ENCODE measurements at places on chromosomes 2 and 18.

DNA sequence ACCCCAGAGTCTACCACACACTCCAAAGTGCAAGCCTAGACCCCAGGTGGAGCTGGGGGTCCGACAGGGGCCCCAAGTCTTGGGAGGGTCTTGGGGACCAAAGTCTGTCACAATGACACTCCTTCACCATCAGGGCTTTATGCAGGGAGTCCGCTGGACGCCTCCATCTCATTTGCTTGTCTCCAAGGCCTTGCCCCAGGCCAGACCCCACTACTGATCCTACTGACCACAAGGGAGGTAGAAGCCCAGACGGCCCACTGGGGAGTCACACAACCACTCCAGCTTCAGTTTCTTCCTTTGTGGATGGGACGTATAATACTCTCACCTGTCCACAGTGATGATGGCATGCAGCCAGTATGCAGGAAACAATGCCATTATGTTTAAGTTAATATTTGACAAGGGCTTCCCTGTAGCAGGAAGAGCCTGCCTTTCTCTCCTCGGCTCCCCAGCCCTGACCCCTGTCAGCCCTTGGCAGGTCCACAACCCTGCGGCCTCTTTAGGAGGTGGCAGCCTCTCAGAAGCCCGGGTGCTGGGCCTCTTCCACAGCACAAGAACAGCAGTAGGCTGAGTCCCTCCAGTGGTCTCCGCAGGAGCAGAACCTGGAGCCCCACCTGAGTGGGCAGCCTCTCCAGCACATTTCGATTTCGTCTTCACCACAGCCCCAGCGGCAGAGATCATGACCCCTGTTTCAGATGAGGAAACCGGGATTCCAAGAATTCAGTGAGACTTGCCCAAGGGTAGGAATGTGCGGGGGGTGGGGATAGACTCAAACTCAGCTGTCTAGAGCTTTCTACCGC lies 6.5 kb downstream of the BIN1 start:
- DNase-seq: no peak

DNA sequence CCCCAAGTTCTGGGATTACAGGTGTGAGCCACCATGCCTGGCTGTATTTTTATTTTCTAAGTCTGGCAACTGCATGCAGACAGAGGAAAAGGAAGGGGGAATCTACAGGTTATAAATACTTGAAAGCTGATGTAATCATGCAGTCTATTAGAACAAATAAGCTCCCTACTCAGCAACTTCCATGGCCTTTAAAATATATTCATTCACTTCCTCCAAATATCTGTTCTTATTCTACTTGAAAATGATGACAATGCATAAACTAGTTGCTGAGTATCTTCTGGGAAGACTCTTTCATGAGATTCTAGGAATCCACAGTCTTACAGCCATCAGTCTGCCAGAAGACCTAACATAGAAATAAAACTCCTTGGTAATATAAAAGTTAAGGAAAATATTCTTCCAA lies 66.9 kb upstream of the NCKAP5 start:
- DNase-seq: no peak

DNA sequence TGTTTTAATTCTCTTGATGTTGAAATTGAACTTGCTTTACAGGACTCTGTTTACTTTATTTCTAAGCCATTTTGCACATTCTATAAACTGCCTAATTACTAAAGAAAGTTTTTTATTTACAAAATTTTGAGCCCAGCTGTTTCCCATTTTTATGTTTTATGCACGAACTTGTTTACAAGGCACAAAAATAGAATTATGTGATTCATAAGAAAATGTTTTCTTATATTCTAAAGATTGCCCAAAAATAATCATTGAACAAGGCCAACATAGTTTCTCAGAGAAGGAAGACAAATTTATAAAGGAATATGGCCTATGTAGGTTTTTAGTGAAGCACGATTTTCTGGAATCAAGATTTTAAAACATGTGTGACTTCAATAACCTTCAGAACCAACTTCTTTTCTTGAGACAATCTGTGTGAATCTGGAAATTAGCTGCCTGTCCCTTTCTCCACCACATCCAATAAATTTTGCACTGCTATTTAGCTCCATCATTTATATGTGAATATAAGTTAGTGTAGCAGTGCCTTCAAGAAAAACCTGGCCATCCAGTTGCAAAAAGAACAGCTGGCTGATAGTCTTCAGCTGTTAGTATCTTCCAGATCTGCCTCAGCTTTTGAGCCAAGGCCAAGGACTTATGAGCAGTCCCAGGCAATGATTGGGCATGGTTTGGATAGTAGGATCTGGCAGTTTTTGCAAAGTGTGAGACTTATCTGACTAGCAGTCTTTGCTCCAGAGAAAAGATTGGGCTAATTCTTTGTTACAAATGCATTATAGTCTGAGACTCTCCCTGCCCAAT lies 253.2 kb upstream of the COL3A1 start:
- DNase-seq: no peak

GRCh38 chr2:193476171-193476800 lies 1281.6 kb upstream of the TMEFF2 start:
- no peak for DNase-seq

DNA sequence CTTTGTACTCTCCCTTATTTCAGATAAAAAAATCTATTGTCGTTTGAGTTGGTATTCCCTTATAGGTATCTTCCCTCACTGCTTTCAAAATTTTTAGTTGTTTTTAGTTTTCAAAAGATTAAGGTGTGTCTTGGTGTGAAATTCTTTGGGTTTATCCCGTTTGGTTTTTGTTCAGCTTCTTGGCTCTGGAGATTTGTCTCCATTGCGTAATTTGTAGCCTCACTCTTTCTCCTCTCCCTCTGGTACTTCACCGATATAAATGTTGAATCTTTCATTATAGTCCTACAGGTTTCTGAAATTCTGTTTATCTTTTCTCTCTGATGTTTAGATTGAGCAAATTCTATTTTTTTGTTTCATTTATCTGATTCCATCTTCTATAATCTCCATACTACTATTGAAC lies 113.8 kb upstream of the HS6ST1 start:
- no peak for DNase-seq

DNA sequence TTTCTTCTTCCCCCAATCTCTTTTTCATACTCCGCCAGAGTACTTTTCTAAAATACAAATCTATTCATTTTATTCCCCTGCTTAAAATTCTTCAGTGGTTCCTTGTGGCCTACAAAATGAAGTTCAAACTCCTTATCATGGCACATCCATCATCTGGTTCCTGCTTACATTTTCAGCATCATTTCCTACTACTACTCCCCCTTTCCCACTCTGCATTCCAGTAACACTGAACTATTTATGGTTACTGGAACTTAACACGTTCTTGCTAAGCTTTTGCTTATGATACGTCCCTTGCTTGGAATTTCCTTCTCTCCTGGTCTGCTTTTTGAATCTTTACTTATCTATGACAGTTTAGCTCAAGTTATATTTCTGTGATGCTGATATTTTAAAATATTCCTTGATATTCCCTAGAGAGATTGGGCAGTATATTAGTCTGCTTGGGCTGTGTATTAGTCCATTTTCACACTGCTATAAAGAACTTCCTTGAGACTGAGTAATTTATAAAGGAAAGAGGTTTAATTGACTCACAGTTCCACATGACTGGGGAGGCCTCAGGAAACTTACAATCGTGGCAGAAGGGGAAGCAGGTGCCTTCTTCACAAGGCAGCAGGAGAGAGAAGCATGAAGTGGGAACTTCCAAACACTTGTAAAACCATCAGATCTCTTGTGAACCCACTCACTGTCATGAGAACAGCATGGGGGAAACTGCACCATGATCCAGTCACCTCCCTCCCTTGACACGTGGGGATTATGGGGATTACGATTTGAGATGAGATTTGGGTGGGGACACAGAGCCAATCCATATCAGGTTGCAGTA lies 53.2 kb downstream of the BMPR2 start:
- DNase-seq: no peak

Data from activated CD4-positive, alpha-beta T cell treated with anti-CD3 and anti-CD28 coated beads, Interleukin-2, amount 50 U/mL, for 16 hours (primary cell).